ENCODE measurements at places on chromosomes 7 and 10.

- no peak for DNase-seq
Measured at GRCh38 chr7:37549076-37549931, 100.6 kb upstream of the ELMO1 start.

- no peak for DNase-seq
Measured at GRCh38 chr10:61066661-61067344, 122.8 kb upstream of the RHOBTB1 start.

DNA sequence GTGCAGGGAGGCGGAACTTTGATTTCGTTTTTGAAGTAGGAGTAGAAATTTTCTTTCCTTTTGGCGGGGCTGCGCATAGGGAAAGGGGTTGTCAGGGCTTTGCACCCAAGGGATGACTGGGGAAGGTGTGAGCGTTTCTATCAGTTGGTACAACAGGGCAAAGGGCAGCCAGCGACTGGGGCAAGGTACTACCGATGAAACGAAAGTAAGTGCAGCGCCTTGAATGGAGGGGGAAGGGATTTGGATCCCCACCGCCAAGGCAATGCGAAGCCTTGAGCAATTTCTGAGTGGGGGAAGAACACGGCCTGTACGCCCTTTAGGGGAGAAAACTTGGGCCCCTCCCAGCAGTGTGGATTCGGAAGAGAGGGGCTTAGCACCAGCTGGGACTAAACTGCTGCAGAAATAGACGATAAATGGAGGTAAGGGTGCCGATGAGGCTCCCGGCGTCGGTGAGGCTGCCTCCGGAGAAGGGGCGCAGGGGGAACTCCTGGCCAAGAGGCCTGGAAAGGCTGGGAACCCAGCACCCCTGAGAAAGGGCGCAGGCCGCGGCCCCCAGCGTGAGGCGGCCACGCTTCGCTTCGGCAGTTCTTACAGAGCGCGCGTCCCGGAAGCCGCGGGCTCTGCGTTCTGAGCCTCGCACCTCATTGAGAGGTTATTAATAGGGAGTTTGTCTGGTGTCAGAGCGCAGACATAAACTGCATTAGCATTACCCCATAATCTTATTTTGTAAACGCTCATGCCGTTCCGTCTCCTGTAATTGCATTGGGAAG is 10.0 kb upstream of the TLX1 start:
- no peak for DNase-seq

- no peak for DNase-seq
Measured at GRCh38 chr7:605661-606450, 86.2 kb upstream of the PDGFA start.

DNA sequence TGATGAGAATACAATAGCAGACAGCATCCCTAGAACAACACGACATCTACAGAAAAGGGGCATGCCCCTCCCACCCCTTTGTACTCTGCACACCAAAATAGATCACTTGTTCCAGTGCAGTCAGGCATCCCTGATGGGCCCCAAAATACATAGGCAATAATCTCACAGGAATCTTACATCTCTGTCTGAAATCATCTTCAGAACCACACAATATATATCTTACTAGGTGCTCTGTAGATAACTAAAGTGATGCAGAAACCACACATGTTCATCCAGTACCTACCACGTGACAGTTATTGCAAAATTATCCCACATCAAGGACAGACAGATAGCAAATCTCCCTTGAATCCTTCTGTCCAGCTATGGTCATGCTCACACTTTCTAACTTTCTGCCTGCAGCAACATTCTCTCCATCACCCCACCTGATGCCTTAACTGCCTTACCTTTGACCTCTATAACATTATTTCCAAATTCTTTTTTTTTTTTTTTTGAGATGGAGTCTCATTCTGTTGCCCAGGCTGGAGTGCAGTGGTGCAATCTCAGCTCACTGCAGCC is 30.7 kb downstream of the ST8SIA6 start:
- DNase-seq: no peak

- no peak for DNase-seq
Measured at GRCh38 chr10:2731940-2732339, 335.4 kb upstream of the PFKP start.

DNA sequence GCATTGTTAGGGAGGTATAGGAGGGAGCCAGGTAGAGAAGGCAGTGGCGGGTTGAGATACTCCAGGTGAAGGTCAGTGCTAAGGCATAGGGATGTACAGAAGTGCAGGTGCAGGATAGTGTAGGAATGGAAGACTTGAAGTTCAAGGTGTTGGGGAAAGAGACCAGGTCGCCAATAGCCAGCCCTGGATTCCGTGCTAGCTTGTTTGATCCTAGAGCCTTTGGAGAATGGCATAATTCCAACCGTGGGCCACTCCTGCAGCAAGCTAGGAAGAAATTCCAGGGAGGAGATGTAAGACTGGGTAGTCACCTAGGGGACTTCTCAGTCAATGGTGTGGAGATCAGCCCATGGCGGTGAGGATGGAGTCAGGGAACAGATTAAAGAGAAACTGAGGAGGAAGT is 272.7 kb downstream of the RPS24 start:
- no peak for DNase-seq

Data from NCI-H1048 (cell line).